Esophagus squamous epithelium (tissue), 5 donors: ENCODE measurements at places on chromosomes 7 and 10. TPM values are rescaled to one million over a fixed set of nuclear protein-coding genes. Genes with fewer than 3 reads are reported as not detected.

DNA sequence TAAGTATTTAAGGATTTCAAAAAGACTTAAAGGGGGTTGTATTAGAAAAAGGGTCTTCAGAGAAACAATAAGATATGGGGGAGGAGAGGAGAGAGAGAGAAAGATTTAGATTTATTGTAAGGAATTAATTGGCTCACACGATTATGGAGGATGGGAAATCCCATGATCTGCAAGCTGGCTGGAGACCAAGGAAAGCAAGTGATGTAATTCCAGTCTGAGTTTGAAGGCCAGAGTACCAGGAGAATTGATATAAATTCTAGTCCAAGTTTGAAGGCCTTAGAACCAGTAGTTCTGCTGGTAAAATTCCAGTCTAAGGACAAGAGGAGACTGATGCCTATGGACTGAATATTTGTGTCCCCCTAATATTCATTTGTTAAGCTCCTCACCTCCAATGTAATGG lies 20.6 kb upstream of the SLC13A1 start:
- H3K4me1 ChIP-seq = no peaks in the 10 kb centered on the region
- no peaks in the 10 kb centered on the region for H3K36me3 ChIP-seq
- no peak overlapping the region for H3K4me3 ChIP-seq
- H3K27ac ChIP-seq = no peak overlapping the region

DNA sequence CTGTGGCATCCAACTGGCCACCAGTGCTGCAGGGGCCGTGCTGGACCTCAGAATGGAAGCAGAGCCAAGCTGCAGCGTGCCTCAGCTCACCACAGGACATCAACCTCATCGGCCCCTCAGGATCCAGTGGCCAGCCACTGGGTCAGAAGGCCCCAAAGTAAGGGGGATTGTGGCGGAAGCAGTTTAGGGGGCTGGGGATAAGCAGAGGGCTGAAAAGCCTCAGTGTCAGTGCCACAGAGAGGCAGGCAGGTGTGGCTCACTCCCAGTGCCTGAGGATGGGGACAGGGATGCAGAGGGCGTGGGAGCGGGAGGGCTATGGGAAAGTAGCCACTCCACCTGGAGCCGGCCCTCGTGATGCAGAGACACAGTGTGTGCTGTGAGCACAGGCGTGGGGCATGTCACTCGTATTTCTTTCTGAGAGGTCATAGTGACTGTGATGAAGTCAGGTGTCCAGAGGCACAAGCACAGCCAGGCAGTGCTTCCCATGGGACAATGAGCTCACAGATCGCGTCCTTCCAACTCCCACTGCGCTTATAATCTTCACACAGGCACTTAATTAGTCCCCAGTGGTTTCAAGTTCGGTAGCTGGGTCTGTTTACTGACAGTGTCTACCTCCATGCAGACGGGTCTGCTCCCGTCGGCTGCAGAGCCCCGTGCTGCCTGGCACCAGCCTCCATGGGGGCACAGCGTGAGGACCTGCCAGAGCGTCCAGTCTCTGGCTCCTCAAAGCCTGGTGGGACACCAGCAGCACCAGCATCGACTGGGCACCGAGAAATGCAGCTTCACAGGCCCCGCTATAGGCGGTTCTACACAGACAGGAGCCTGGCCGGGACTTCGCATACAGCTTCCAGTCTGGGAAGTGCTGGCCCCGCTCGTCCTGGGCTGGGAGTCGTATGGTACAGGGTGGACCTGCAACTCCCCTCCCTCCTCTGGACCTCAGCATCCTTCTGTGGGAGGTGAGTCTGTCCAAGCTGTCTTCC lies 42.9 kb upstream of the CNPY1 start:
- no peaks in the 10 kb centered on the region for H3K27me3 ChIP-seq
- H3K4me1 ChIP-seq = no peaks in the 10 kb centered on the region
- no peak overlapping the region for H3K27ac ChIP-seq

DNA sequence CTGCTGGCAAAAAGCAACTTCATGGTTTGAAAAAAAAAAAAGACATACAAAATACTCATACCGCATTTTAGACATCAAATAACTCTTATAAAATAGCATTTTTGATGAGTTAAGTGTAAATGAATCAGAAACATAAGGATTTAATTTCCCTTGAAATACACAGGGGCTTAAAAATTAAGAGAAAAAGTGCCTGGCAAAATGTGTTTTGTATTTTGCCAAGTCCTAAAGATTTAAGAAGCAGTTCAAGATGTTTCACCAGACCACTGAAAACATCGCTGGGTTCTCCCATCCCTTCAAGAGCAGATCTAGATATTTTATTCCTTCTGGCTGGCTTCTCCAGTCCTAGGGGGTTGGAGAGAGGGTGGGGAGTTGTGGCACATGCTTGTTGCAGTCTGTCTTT lies 396.4 kb downstream of the INHBA start:
- H3K4me3 ChIP-seq = no peak overlapping the region
- DNase-seq = no peak
- no peak overlapping the region for H3K27ac ChIP-seq
- H3K27me3 ChIP-seq = no peaks in the 10 kb centered on the region

GRCh38 chr10:129921065-129921670 lies 42.9 kb downstream of the EBF3 start:
- H3K27me3 ChIP-seq = no peaks in the 10 kb centered on the region
- H3K36me3 ChIP-seq = no peaks in the 10 kb centered on the region
- DNase-seq = no peak

DNA sequence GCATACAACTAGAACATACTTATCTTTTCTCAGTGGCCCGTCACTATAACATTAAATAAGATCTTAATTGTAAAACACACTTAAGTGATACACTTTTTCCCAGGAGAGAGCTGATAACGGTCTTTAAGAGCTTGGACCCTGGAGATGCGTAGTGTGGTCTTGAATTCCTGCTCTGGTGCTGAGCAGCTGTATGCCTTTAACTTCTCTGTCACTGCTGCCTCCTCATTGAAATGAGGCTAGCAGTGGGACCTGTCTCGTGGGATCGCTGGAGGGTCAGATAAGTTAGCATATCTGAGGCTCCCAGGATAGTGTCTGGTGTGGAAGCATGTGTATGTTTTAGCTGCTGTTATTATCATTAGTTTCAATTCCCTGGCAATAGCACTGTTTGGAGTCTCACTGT lies 194.9 kb downstream of the SDK1 start:
- no peaks in the 10 kb centered on the region for H3K27me3 ChIP-seq
- no peaks in the 10 kb centered on the region for H3K4me1 ChIP-seq

GRCh38 chr7:135349746-135350145 lies 116.1 kb downstream of the STRA8 start:
- H3K4me1 ChIP-seq = no peaks in the 10 kb centered on the region
- no peaks in the 10 kb centered on the region for H3K27me3 ChIP-seq
- DNase-seq = no peak
- H3K36me3 ChIP-seq = no peaks in the 10 kb centered on the region

- no peak for DNase-seq
- no peak overlapping the region for H3K27ac ChIP-seq
- no peak overlapping the region for H3K4me3 ChIP-seq
- H3K36me3 ChIP-seq = no peaks in the 10 kb centered on the region
- H3K4me1 ChIP-seq = no peaks in the 10 kb centered on the region
- no peaks in the 10 kb centered on the region for H3K27me3 ChIP-seq
Measured at GRCh38 chr7:46444256-46444655, 523.2 kb upstream of the IGFBP3 start.

DNA sequence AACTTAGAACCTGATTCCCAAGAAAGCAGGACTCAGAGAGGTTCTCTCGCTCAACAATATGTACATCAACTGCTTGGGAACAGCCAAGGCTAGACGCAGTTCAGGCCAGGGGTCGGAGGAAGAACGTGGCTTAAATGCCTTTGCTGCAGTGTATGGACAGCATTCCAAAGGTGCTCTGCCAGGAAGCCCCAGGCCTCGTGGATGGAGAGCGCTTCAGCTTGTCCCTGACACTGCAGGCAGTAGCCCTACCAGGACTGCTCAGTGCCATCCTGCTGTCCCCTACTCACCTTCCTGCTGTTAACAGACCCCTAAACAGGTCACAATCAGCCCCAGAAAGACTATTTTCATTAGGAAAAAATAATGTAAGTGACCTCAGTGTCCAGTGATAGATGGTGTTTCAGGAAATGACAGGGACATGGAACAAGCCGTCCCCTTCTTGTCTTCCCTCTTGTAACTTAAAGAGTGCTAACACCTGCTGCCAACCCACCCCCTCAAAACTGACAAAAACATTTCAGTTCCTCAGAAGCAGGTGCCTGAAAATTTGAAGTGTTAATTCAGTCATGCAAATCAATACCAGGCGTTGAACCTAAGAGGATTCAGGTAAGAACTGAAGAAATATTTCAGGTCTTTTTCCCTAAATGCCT lies 16.5 kb downstream of the CREB3L2 start:
- peaks cover 57% of the 10 kb centered on the region for H3K4me1 ChIP-seq
- peak overlapping the region; percentile 83 for H3K27ac ChIP-seq
- H3K4me3 ChIP-seq = no peak overlapping the region
- H3K36me3 ChIP-seq = no peaks in the 10 kb centered on the region

DNA sequence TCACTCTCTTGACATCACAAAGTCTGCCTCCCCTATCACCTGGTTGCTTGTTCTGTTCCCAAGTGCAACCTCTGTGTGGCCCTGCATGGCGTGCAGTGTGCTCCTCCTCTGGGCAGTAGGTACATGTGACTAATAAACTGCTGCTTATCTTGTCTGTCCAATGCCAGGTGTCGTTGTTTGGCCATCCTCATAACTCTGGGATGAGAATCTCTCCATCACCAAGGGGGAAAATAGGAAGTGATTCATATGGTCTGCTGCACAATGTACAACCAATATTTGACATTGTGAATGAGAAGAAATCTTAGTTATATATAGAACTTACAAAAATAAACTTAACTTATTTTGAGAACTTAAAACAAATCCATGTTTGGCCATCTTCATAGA lies 135.2 kb downstream of the INHBA start:
- no peaks in the 10 kb centered on the region for H3K27me3 ChIP-seq
- H3K27ac ChIP-seq = no peak overlapping the region
- H3K4me3 ChIP-seq = no peak overlapping the region
- no peaks in the 10 kb centered on the region for H3K4me1 ChIP-seq
- H3K36me3 ChIP-seq = no peaks in the 10 kb centered on the region

DNA sequence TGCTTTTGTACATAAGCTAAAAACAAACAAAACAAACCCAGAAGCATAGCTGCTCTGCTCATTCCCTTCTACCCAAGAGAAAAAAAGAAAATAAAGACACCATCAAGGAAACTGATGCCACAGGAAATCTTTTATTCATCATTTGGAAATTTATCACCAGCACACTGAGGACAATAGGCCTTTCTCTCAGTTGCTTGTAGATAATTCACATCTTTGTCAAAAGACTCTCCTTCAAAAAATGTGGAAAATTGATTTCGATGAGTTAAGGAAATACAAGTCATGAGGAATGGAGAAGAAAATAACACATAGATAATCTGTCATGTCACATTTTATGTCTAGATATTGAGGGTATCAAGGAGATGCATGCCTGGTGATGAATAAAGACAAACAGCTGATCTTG lies 53.5 kb downstream of the ZNF37A start:
- no peak overlapping the region for H3K27ac ChIP-seq
- H3K27me3 ChIP-seq = no peaks in the 10 kb centered on the region
- H3K36me3 ChIP-seq = no peaks in the 10 kb centered on the region
- H3K4me1 ChIP-seq = no peaks in the 10 kb centered on the region
- no peak overlapping the region for H3K4me3 ChIP-seq

GRCh38 chr10:100319707-100320402 lies 10.2 kb downstream of the PKD2L1 start:
- no peaks in the 10 kb centered on the region for H3K27me3 ChIP-seq
- H3K4me1 ChIP-seq = no peaks in the 10 kb centered on the region
- no peak overlapping the region for H3K4me3 ChIP-seq
- no peak for DNase-seq
- H3K27ac ChIP-seq = no peak overlapping the region

DNA sequence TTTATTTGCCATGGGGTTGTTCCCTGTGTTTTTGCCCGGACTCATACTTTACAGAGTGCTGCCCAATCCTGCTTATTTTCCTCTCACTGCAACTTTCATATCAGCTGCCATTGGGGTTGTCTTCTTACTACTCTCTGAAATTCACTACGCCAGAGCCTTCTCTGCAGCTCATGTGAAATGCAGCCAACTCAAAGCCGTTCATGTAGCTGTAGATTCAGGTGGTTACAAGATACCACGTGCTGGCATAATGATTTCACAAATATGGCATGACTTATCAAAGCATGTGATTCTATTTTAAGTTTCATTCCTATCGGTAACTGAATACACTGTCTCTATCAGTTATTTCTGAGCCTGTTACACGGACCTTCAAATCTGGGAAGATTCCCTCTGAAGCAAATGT lies 130.3 kb upstream of the WNT16 start:
- H3K27ac ChIP-seq = no peak overlapping the region
- no peaks in the 10 kb centered on the region for H3K4me1 ChIP-seq
- no peak for DNase-seq
- no peaks in the 10 kb centered on the region for H3K27me3 ChIP-seq

- H3K27ac ChIP-seq = no peak overlapping the region
- H3K27me3 ChIP-seq = no peaks in the 10 kb centered on the region
- H3K4me1 ChIP-seq = peaks cover 9% of the 10 kb centered on the region
- no peak for DNase-seq
- no peaks in the 10 kb centered on the region for H3K36me3 ChIP-seq
- no peak overlapping the region for H3K4me3 ChIP-seq
Measured at GRCh38 chr10:42984035-42984610, 92.7 kb upstream of the RET start.

DNA sequence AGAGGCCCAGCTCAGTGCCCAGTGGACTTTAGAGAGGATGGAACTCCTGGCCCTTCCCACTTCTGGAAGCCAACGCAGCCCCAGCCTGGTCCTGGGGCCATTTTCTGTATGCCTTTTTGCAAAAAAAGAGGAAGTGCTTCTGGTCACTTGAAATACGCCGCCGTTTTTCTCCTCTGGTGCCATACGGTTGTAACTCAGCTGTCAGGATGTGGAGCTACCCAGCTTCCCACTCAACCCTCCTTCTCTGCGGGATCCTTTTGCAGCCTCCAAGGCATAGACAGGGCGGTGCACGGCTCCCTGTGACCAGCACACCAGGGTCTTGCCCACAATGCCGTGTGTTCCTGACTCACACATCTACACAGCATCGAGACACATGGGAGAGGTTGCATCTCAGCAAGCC lies 369.6 kb downstream of the TCERG1L start:
- no peak for DNase-seq
- H3K36me3 ChIP-seq = no peaks in the 10 kb centered on the region
- H3K27me3 ChIP-seq = no peaks in the 10 kb centered on the region

DNA sequence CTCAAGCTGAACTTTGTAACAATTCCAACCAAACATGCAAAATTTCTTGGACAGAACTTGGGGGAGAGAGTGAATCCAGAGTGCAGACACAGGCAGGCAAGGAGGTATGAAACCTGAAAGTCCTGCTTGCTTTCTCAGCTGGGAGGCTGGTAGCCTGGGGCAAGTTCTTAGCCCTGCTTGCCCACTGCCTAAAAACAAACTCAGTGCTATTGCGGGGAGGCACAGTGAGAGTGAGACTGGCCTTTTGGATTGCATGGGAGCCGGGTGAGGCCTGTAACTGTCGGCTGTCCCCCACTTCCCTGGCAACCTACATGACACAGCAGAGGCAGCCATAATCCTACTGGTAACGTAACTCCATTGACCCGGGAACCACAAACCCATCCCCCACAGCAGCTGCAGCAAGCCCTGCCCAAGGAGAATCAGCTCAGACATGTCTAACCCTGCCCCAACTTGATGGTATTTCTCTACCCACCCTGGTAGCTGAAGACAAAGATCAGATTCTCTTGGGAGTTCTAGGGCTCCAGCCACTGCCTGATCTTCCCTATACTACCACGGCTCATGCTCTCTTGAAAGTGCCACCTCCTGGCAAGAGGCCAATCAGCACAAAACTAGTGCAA lies 663.6 kb downstream of the GRM8 start:
- H3K27ac ChIP-seq = no peak overlapping the region
- H3K4me1 ChIP-seq = no peaks in the 10 kb centered on the region
- H3K36me3 ChIP-seq = no peaks in the 10 kb centered on the region

CDK14 gene
- 0.53 TPM for total RNA-seq

ADIRF gene
- total RNA-seq = 74.4 TPM

C7orf57 gene
- 1.1 TPM for total RNA-seq

ARL3 gene
- total RNA-seq = 2.5 TPM

OR9A2 gene
- total RNA-seq = not detected

FAM13C gene
- 26.9 TPM for total RNA-seq

RAB18 gene
- 49.6 TPM for total RNA-seq

CHN2 gene
- 2.7 TPM for total RNA-seq
